NCI-H446 treated with DMSO at 0.1 percent for 48 hours (cell line): ENCODE measurements at places on chromosomes 12 and 14.

GRCh38 chr14:61247935-61248334 is 33.2 kb downstream of the TMEM30B start:
- DNase-seq: no peak

DNA sequence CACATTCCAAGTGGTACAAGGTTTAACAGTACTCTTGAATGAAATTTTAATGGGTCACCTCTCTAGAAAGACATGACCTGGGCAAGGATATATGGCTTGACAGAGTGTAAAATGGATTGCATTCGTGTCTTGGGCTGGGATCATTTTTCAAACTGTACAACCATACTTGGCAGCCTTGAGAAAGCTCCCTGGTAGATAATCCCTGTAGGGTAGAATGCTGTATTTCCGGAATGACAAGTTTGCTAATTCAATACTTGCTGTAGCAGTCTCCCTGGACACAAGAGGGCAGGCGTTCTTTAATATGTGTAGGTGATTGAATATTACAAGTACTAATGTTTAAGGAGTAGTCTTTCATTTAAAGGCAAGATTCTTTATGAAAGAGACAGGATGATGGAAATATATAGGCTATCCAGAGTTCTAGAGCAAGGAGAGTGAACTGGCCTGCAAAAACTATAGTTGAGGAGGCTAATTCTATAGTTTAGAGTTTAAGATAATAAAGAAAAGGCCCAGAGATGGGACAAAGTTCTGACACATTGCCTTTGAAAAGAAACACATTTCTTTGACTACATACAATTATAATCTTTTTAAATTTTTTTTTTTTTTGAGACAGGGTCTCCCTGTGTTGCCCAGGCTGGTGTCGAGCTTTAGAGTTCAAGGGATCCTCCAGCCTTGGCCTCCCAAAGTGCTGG is 53.4 kb downstream of the PLBD1 start:
- DNase-seq: peak; percentile 20

- DNase-seq: no peak
Measured at GRCh38 chr12:106010741-106011140, 128.0 kb downstream of the NUAK1 start.

GRCh38 chr14:100392356-100392755 is 69.2 kb downstream of the SLC25A47 start:
- no peak for DNase-seq

GRCh38 chr14:84541018-84541417 is 988.9 kb upstream of the FLRT2 start:
- DNase-seq: no peak

GRCh38 chr14:102315121-102315520 is 4.4 kb upstream of the ZNF839 start:
- DNase-seq: no peak

- DNase-seq: no peak
Measured at GRCh38 chr14:102692334-102692733, 84.9 kb upstream of the TRAF3 start.
